ENCODE measurements at places on chromosomes 3 and 15.

- no peak for DNase-seq
Measured at GRCh38 chr3:11447584-11448200, 175.5 kb downstream of the ATG7 start.

GRCh38 chr3:139414608-139415224, 25.3 kb upstream of the COPB2 start:
- DNase-seq: no peak

- DNase-seq: no peak
Measured at GRCh38 chr3:88462230-88462629, 312.5 kb downstream of the C3orf38 start.

DNA sequence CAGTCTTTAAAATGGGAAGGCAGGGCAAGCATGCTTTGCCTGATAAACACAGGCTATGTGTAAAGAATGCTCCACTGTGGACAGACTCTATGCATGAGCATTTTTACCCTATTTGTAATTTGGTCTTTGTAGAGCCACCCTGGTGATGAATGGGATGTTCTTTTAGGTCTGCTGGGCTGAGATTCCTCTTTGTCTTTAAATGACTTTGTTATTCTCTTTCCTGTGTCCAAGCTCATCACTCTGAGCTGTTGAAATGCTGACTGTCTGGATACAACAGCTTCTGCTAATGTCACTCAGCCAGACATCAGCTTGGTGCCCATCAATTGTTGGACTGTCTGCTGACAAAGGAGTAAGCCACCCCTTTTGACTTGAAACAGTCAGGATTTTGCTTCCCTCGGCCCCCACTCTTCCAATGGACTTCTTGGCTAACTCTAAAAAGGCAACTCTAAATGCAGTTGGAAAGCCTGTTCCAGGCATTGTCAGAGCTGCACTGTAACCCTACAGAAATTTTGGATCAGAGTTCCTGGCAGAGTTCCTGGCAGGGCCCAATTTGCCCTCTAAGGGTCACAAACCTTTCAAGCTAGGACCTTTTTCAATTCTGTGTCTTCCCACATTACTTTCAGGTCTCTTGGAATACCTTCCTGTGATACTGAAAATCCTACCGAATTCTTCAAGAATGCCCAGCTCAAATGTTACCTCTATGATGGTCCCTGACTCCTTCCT, 40.5 kb upstream of the EIF1B start:
- DNase-seq: no peak

GRCh38 chr3:67564008-67564407, 90.4 kb downstream of the SUCLG2 start:
- no peak for DNase-seq

DNA sequence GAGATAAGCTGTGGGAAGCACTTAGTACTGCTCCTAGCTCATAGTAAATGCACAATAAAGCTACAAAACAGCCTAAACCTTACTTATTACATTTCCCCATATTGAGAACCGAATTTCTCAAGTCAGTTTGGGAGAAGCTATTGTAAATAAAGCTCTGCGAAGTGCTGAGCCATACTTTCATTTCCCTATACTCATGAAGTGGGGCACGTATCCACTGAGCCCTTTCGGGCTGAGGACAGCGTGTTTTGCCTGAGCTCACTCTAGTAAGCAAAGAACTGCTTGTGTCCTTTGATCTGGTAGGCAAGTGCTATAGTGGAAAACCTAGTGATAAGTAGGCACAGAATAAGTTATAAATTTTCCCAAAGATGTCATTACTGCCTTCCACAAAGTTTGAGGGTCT, 165.0 kb downstream of the RSL24D1 start:
- no peak for DNase-seq

DNA sequence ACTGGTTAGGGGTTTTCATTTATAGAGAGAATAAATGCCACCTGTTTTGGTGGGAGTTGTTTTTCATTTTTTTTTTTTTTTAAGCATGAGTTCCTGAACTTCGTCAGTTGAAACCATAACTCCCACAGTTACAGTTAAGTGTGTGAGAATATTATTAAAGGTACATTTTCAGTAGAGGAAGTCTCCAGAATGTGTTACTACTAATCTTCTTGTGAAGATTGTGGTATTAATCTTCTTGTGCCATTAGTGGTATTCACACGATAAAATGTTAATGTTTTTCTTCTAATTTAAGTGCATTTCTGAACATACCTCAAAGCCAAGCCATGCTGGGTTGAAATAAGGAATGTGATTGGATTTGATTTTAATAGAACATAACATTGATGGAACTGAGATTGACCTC, 437.9 kb upstream of the GOLIM4 start:
- DNase-seq: no peak

DNA sequence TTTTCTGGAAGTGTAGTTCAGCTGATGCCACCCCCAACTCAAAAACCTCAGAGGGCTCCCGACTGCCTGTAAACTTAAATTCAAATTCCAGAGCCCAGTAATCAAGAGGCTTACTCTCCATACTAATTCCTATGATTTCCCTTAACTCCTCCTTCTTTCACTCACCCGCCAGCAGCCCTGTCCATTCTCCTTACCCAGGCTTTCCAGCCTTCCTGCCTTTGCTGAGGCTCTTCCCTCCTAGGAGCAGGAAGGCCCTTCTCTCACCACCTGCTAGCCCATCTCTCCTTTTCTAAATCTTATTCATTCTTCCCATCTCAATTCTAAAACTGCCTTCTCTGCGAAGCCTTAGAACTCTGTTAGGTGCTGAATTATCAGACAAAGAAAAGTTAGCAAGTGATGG, 30.4 kb downstream of the RORA start:
- DNase-seq: no peak

DNA sequence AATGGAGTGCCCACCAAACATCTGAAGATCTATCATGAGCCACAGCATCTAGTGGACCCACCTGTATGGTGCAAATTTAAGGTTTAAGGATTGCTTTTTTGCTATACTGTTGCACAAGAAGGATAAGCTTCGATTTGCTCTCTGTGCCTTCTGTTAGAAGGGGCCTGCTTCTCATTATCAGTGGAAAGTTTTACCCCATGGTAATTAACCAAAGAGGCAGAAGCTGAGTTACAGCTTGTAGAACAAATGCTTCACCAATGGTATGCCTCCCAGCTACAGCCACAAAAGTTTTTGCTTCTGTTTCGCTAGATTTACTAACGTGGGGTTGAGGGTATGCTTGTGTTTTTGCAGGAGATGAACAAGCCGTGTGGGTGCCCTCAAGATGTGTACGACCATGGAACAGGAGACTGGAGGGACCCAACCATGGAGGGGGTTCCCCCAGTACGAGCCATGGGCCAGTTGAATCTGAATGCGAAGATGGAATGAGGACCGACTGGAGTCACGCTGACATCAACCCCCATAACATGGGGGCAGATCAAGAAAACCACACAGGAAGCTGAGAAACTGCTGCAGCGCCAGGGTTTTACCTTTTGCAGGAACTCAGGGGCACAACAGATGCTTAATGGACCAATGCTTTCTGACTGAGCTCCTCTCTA, 43.5 kb downstream of the ACAD9 start:
- DNase-seq: peak; percentile 7

DNA sequence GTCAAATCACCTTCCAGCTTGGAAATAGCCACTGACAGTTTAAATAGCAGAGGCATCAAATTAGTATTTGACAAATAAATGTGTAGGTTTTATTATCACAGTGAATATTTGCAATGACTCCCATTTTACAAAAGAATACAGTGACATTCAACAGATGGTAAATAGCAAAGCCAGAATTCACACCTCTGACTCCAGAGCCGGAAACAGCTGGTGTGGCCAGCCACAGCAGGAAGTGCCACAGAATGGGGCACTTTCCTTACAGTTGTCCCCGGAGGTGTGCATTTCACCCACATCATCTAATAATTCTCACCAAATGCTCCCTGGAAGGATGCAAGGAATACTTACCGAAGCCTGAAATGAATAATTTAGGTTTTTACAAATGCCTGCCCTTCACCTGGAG, 295.7 kb upstream of the WNT5A start:
- DNase-seq: no peak

GRCh38 chr15:96392380-96393208, 62.1 kb downstream of the NR2F2 start:
- no peak for DNase-seq

GRCh38 chr3:28122227-28122626, 119.2 kb upstream of the CMC1 start:
- no peak for DNase-seq

DNA sequence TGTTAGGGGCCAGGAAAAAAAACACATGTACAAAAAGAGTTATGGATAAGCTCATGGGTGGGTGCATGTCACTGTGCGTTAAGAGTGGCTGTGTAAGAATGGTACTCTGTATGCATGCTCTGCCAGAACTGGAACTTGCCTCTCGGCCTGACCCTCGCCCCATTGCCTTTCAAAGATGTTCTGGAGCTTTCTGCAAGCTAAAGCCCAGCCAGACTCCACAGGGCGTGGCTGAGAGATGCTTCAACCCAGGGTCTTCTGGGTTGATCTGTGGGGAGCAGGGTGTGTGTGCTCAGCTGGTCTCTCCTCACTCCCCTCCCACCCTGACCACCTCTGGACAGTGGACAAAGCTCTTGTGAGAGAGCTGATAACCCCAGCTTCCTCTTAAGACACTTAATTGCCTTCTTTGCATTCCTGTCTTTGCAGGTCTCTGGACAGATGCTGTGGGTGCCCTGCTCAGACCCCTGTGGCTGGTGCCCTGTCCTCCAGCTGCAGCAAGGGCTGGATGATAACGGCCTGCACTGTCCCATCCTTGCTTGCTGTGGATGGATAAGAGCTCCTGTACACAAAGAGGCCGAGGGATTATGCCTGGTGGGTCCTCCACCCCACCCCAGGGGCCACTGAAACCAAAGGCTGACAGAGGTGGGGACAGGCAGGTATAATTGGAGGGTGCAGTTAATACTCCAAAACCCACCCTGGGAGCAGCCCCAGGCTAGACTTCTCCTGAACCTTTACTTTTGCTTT, 28.7 kb downstream of the ALDH1L1 start:
- no peak for DNase-seq

DNA sequence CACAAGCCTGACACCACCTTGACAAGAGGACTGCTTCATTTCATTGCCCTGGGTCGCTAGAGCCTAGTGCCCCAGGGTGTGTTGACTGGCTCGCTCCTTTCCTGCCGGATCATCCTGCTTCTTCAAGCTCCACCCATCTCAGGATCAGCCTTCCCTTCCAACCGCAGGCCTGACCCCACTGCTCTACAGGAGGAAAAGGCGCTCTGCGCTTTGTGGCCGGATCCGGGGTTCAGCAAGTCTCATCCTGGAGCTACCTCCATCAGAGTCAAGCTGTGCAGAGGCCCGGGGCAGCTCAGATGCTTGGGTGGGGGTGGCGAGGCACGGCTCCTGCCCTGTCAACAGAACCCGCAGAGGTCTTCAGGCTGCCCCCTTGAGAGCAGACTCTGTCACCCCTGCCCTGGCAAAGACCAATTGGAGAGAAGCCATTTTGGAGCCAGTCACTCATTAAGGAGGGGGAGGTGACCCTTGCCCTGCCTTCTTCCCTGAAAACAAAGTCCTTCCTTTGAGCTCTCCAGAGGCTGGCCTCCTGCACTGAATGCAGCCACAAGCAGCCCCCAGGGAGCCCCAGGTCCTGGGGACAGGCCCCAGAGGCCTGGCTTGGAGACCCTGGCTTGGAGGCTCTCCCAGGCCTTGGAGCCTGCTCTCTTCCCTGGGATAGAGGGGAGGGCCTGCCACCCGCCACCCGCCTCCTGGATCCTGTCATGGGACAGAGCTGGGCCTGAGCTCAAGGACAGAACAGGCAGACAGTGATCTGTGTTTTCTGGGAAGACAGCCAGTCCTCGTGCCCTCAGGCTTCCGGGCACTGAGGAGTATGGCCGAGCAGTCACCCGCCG, 80.3 kb downstream of the CPN2 start:
- DNase-seq: no peak

All from activated T-helper 1 cell treated with anti-CD3 and anti-CD28 coated beads, Interleukin-2, amount 50 U/mL, for 16 hours (primary cell).